HT1080 (cell line): ENCODE measurements at places on chromosomes 4 and X. TPM values are rescaled to one million over a fixed set of nuclear protein-coding genes. Genes with fewer than 3 reads are reported as not detected.

GRCh38 chr4:56659946-56660345 is 21.1 kb downstream of the HOPX start:
- DNase-seq: no peak

Gene MAGEA9B
- 0.50 and 0.93 TPM in 2 replicates for total RNA-seq

Gene UCHL1
- not detected in 2 replicates for total RNA-seq

DNA sequence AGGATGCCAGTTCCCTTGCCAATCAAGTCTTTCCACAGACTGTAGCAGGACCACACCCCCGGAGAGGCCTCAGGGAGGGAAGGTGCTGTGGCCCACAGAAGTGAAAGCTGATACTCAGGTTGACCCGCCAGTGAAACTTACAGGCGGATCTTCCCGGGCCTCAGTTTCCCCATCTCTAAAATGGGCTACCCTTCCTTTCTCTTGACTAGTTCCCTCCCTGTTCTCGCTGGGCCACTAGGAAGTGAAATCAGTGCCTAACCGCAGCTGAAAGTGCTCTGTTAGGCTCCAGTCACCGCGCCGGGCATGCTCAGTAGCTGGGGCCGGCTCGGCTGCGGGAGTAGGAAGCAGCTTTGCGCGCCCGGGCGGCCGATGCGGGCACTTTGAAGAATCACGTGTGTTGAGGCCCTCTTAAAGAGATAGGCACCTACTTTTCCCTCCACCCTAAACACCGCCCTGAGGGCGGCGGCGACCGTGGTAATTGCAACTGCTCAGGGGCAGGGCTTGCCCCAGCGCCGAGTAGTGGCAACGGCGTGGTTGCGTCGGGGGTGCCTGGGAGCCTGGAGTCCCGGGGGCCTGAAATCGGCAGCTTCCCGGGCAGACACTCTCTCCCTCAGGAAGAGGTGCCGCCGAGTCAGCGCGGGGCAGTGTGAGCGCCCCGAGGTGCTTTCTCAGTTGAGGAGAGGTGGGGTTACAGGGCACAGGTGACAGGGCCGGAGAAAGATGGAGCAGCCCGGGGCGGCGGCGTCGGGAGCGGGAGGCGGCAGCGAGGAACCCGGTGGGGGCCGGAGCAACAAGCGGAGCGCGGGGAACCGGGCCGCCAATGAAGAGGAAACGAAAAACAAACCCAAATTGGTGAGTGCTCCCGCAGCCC is at the start of gene DIAPH2:
DIAPH2 (plus strand) TSS at position 504 of the 871 bp plus-strand sequence.
- peak; percentile 83 for DNase-seq

DNA sequence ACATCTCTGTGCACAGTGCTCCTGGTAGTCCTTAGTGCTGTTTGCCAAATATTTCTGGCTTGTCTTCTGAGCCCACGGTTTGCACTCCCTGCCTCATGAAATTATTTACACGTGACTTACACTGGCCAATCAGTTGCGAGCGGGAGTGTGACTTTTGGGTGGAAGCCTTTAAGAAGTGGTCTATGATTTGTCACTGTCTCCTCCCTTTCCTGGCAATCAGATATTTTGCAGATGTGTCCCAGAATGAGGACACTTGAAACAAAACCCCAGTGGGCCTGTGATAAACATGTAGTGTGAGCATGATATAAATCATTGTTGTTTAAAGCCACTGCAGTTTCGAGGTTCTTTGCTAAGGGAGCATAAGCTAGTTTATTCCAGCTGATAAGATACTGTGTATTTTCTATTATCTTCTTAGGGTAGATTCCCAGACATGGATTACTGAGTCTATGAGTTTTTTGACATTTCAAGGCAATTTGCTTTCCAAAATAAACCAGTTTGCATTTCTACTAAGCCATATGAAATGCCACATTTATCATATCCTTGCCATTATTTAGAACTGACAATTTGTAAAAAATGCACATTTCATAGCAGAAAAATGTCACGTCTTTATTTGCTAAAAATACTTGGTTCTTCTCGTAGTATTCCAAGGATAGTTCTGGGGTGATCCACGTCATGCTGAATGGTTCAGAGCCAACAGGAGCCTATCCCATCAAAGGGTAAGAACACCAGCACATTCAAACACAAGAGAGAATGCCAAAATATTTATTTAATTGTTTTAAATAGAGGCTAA is 12.0 kb downstream of the BST1 start:
- DNase-seq: no peak

Gene FHDC1
- 0.03 and 0.23 TPM in 2 replicates for total RNA-seq

- no peak for DNase-seq
Measured at GRCh38 chrX:11750046-11750445, 8.0 kb upstream of the MSL3 start.

Gene ADGRG2
- total RNA-seq: 0.06 TPM in 1 of 2 replicates, not detected in the other

DNA sequence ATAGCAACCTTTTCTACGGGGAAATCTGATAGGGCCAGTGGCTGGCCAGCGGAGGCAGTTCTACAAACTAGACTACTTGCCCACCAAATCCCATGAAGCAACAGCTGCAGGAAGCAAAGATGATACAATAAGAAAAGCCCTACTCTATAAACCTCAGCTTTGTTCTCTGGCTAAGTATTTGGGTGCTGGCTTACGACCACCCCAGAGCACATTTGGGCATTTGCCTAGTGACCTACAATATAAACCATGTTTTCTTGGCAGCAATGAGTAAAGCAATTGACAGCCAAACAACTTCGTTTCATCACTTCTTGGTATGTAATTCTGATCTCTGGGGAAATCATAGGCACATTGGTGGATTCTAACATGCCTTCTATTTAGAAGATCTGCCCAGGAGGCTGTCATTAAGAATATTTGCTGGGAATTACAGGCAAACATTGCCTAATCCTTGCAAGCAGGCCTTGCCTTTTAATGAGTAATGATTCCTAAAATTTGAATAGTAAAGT is 7.5 kb upstream of the LHFPL1 start:
- peak; percentile 17 for DNase-seq

DNA sequence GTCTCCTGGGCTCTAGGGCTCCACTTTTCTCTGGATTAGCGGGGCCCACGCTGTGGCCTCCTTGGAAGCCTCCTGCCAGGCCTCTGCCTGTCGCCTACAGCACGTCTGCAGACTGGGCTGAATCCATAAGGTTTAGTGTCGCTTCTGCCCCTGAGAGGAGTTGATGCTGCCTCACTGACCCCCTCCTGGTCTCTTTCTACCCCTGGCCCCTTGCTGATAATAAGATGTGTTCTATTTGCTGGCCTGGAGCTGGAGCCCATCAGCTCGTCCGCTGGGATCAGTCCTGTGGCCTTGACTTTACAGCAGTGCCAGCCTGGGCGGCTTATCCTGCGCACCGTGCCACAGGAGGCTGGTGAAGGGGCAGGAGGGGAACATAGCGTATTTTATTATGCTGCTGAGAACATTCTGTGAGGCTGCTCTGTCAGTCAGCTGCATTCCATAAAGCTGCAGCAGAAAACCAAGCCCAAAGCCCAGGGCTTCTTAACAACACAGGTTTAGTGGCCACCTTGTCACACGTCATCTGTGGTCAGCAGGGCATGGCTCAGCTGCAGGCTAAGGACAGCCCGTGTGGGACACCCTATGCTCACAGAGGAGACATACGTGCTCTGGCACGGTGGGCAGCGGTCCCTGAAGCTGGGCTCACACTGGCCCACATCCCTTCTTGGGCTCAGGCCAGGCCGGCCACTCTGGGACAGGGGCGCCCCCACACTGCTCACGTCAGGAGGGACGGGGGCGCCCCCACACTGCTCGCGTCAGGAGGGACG is 29.3 kb upstream of the HGFAC start:
- DNase-seq: no peak

Gene AKAP14
- not detected in 2 replicates for total RNA-seq

DNA sequence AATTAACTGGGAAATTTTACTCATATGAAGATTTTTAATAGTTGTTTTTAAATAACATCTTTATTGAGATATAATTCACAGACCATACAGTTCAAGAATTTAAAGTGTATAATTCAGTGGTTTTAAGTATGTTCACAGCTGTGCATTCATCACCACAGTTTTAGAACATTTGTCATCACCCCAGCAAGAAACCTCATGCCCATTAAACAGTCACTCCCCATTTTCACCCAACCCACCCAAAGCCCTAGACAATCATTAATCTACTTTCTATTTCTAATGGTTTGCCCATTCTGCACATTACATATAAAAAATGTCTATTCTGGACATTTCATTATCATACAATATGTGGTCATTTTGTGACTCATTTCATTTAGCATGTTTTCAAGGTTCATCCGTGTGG is 2.8 kb downstream of the UPRT start:
- DNase-seq: no peak

Gene RNF113A
- total RNA-seq: 21.5 and 27.3 TPM in 2 replicates

GRCh38 chr4:176343286-176343685 is 23.5 kb downstream of the SPCS3 start:
- no peak for DNase-seq

DNA sequence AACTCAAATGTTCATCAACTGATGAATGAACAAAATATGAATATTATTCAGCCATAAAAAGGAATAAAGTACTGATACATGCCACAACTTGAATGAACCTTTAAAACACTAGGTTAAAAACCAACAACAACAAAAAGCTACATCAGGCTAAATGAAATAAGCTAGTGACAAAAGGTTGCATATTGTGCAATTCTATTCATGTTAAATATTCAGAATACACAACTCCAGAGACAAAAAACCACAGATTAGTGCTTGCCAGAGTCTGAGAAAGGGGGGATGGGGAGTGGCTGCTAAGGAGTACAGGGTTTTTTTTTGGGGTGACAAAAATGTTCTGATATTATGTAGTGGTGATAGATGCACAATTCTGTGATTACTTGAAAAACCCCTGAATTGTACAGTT is 58.5 kb downstream of the HAUS3 start:
- DNase-seq: no peak

DNA sequence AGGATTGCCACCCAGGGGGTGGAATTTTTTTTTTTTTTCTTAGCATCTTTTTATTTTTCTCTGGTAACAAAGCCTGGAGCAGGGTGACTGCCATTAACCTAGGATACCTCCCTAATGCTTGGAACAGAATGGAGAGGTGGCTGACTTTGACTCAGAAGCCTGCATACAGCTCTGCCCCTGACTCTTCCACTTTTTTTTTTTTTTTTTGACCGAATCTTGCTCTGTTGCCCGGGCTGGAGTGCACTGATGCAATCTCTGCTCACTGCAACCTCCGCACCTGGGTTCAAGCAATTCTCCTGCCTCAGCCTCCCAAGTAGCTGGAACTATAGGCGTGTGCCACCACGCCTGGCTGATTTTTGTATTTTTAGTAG is 341 bp upstream of the SLC2A9 start:
- DNase-seq: no peak

DNA sequence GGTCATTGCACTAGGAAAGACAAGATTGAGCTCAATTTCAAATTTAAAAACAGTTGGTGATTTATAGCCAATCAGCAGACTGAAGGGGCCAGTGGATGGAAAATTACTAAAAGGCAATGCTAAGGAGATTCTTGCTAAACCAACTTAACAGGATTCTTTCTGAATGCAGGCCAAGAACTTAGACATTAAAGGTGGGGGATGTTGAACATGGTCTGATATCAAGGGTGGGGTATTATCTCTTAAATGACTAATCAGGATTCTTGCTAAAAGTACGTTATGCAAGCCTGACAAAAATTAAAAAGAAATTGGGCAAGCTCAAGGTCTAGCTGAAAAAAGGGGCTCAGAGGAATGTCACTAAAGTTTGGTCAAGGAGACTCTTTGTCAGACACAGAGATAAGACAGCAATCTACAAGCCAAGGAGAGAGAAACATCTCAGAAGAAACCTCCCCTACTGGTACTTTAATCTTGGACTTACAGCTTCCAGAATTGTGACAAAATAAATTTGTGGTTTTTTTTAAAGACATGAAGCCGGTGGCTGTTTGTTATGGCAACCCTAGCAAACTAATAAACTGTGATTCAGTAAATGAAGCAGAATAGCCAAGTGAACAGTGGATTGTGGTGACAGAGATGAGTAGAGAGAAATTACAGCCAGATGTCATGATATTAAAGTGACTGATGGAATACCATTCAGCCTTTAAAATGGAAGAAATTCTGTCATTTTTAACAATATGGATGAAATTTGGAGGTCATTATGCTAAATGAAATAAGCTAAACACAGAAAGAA is 120.3 kb upstream of the KLHL4 start:
- no peak for DNase-seq

DNA sequence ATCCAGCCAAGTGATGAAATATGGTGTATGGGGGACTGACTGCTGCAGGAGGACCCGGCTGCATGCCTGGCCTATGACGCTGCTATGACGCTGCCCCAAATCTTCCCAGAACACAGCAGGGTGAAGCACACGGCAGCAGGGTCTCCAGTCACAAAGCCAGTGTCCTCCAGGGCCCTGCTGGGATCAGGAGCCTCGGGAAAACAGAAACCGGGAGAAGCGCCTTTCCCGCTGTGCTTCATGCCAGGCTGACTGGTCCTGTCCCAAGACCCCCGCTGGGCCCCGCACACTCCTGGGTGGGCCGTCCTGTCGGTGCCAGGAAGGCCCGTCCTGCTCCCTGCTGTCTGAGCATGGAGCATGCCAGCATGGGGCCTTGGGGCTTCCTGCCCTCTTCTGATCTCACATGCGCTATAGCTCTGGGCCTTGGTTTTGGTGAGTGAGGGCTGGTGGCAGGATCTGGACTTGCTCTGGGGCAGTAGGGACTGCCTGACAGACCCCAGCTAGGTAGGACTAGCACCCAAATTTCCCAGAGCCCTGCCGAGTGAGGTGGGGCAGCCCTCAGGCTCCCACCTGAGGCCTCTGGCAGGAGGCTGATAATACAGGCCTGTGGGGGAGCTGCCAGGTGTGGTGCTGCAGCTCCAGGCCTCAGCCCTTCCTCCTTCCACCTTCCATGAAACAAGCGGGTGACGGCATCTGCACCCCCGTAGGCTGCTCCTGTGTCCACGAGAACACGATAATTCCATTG is 64.0 kb downstream of the ACOX3 start:
- DNase-seq: no peak

Gene TCP11X2
- total RNA-seq: 0.10 TPM in 1 of 2 replicates, not detected in the other

DNA sequence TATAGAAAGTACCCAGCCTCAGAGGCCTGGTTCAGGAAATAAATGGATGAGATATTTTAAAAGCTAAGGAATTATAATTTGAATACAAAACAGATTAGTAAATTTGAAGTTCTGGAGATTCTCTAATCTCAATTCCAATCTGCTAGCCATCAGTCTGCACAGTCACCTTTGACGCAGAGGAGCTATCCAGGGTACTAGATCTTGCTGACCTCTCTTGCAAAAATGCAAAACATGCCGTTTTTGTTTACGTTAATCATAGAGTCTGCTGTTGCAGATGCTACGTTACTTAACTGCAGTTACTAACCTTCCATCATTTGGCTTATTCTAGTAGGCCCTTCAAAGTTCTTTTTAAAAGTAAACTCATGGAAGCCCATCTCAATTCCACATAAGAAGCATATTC is 10.4 kb downstream of the CCSER1 start:
- DNase-seq: peak; percentile 13

- DNase-seq: no peak
Measured at GRCh38 chr4:15295421-15296162, 132.2 kb upstream of the C1QTNF7 start.

- no peak for DNase-seq
Measured at GRCh38 chr4:5662555-5662954, 45.8 kb downstream of the EVC2 start.

DNA sequence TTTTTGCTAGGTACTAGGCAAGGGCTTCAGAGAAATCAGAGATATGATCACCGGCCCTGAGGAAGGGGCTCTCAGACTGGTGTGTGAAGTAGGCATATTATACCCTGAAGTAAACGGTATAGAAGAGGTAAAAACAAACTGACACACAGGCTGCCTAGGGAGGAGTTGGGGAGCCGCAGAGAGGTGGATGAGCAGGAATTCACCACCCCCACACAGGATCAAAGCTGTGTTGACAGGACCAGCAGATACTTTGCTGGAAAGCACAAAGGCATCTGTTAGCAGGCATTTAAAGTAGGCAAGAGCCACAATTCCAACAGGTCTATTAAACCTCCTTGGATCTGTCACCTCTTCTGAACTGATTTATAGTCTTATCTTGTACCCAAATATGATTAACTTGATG is 71.8 kb upstream of the GPR34 start:
- DNase-seq: no peak
